ENCODE measurements at places on chromosomes 12 and 14.
A peak's percentile ranks its signal among the peaks of the same experiment; 100 is the strongest.

DNA sequence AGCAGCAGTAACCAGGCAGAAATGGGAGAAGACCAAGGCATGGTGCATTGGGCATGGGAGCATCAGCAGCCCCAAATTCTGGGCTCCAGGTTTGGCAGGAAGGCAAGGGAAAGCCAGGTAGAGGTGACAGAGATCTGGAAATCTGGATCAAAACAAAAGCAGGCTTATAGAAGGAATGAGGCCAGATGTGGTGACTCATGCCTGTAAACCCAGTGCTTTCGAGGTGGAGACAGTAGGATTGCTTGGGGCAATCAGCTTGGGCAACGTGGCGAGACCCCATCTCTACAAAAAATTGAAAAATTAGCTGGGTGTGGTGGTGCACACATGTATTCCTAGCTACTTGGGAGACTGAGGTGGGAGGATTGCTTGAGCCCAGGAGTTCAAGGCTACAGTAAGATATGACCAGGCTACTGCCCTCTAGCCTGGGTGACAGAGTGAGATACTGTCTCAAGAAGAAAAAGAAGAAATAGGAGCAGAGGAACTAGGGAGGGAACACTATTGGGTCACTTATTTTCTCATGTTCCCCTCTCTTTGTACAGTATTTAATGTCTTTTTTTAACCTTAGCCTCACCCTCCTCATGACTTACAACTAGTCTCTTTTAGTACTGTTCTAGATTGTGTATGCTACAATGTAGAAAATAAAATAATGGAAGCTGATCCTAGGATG lies 25.1 kb downstream of the SLC4A8 start:
- DNase-seq: no peak

DNA sequence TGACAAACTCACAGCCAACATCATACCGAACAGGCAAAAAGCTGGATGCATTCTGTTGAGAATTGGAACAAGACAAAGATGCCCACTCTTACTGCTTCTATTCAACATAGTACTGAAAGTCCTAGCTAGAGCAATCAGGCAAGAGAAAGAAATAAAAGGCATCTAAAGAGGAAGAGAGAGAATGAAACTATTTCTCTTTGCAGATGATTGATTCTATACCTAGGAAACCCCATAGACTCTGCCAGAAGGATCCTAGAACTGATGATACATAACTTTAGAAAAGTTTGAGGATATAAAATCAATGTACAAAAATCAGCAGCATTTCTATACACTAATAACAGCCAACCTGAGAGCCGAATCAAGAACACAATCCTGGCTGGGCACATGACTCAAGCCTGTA lies 6.1 kb upstream of the ANO6 start:
- no peak for DNase-seq

DNA sequence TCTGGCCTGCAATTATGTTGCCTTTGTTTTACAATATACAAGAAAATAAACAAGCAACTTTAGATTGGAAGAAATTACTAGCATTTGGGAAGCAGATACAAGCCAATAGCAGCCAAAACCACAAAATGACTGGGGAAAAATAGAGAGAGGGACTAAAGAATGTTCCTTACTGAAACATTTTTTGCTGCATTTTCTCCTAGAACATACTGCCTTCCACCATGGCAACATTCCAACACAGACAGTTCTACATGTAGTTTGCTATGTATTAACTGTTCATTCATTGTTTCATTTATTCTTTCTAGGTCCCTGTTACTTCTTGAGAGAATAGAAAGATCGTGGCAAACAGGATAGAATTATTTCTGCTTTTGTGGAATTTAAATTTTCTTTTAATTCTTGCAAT lies 530.2 kb downstream of the RPS29 start:
- no peak for DNase-seq

DNA sequence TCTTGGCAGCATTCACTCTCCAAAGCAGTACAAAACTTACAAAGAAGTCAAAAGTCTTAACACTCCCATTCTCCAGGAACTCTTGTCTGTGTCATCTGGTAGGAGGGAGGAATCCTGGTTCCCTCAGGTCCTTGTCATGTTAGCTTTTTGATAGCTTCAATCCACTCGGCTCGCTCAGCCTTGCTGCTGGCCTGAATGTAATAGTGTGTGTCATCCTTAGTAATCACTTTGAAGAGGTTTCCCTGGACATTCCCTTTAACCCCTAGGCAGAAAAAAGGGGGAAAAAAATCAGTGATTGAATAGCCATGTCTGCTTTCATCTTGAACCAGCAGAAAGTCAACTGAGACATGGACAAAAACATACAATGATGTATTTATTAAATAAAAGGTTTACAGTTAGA lies 24.8 kb downstream of the PLEK2 start:
- DNase-seq: peak; percentile 51

DNA sequence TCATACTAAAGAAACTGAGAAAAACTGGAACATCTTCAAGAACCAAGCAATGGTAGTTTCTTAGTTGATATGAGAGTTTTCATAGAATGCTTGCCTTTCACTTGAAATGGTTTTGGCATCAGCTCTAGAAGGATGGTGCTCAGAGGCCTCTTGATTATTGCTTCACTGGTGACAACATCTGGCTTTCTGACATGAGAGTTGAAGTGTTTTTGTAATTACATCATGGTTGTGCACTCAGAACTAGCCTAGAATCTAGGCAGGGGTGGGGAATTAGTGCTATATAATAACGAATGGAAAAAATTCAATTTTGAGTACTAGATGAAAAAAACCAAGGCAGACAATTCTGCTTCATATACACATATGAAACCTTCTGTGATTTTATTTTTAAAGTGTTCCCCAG lies 172.8 kb upstream of the LMNTD1 start:
- DNase-seq: no peak

DNA sequence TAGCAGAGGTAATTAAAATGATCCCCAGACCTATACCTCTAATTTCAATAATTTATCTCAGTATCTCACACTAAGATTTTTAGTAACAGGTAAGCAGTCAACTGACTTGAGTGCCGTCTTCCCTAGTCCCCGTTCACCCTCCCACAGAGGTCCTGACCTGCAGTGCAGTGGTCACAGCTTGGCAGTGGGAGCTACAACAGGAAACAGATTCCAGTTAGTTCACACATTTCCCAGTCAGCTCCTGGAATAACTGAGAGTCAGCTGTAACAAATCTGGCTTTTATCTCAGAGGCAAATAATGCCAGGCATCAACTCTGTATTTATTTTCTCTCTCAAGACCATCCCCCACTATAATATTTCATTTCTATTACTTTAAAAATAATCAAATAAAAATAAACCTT lies 308.2 kb downstream of the ATP23 start:
- DNase-seq: no peak

- no peak for DNase-seq
Measured at GRCh38 chr12:42574851-42575266, 14.7 kb downstream of the PRICKLE1 start.

DNA sequence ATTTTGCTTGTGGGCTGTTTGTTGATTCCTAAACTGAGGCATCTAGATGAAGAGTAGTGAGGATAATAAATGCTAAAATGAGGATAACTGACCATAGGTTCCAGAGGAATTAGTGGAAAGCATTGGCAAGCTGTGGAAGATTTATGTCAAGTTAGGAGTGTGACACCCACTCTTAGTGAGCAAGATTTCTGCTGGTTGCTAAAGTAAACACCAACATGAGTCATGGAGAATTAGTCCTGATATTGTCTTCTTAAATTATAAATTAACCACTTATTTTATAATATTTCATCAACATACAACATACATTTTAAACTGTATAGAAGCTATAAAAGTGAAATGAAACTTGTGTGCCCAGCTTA lies 328.2 kb downstream of the RPL10L start:
- no peak for DNase-seq

DNA sequence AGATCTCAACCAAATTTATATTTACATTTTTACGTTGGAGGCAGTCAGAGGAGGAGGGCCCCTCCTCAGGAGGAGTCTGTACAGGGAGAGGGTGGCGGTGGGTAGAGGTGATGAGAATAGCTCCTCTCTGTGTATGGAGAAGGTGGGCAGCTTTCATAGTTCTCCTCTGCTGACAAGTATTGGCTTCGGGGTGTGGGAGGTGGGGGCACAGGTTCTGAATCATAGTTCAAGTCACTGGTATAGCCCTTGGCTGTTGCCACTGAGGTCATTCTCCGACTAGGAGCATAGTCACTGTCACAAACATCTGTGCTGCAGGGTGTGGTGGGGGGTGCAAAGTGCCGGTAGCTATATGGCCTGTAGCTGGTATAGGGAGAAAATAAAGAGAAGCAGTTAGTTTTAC lies 50.3 kb downstream of the BCL2L14 start:
- DNase-seq: no peak
